ENCODE measurements at places on chromosomes 7 and 10. TPM values are rescaled to one million over a fixed set of nuclear protein-coding genes. Genes with fewer than 3 reads are reported as not detected.

CFTR gene
- total RNA-seq = under 0.01 TPM

PPP1R9A gene
- 0.56 TPM for total RNA-seq

GDF2 gene
- total RNA-seq = not detected

ENO4 gene
- total RNA-seq = under 0.01 TPM

ATG9B gene
- total RNA-seq = 2.0 TPM

HOXA6 gene
- total RNA-seq = 0.28 TPM

NRCAM gene
- 2.3 TPM for total RNA-seq

SLC35G1 gene
- total RNA-seq = 4.6 TPM

LOXL4 gene
- total RNA-seq = 46.8 TPM

BUD31 gene
- 143 TPM for total RNA-seq

PRKCQ gene
- total RNA-seq = under 0.01 TPM

EN2 gene
- total RNA-seq = not detected

CALHM3 gene
- total RNA-seq = not detected

SPDYE16 gene
- total RNA-seq = not detected

TRIM50 gene
- total RNA-seq = not detected

LRRTM3 gene
- under 0.01 TPM for total RNA-seq

GRID2IP gene
- under 0.01 TPM for total RNA-seq

KNDC1 gene
- 0.85 TPM for total RNA-seq

FOXI2 gene
- not detected for total RNA-seq

SEMA4G gene
- 0.38 TPM for total RNA-seq

UCN3 gene
- total RNA-seq = not detected

SLIT1 gene
- under 0.01 TPM for total RNA-seq

SYT15 gene
- under 0.01 TPM for total RNA-seq
